Gastroesophageal sphincter (tissue), 4 donors: ENCODE measurements at places on chromosomes 1 and 21. TPM values are rescaled to one million over a fixed set of nuclear protein-coding genes. Genes with fewer than 3 reads are reported as not detected.

DNA sequence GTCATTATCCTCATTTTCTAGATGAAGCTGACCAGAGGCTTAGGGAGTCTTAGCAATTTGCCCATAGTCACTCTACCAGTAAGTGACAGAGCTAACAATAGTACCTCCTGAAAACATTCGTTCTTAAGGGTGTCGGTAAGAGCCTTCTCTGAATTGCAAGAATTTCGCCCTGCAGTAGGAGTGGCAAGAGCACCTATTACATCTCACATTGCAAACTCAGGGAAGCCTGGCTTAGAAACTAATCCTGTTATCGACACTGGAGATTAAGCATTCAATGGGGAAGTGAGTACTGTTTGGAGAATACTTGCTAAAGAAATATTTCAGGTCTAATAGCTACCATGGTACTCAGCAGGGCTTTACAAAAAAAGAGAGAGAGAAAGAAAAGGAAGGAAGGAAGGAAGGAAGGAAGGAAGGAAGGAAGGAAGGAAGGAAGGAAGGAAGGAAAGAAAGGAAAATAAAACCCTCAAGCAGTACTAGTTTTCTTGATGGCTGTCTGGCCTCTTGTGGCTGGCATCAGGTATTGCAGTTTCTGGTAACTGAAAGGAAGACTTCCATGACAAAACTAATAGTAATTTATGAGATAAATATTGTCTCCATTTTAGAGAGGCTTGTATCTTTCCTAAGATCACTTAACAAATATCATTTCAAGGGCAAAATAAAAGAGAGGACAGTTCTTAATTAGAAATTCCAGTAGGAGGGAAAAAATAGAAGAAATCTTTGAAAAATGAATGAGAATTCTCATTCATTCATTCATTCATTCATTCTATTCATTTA, 10.4 kb downstream of the C1orf226 start:
- ATAC-seq, result no peak

ADGRL4 gene
- 17.6 TPM for total RNA-seq

- ATAC-seq, result no peak
These were observed 141.3 kb upstream of the IGSF21 start for GRCh38 chr1:17966341-17966740.

GRCh38 chr1:96515430-96515829, 206.2 kb upstream of the PTBP2 start:
- ATAC-seq, result no peak

DNA sequence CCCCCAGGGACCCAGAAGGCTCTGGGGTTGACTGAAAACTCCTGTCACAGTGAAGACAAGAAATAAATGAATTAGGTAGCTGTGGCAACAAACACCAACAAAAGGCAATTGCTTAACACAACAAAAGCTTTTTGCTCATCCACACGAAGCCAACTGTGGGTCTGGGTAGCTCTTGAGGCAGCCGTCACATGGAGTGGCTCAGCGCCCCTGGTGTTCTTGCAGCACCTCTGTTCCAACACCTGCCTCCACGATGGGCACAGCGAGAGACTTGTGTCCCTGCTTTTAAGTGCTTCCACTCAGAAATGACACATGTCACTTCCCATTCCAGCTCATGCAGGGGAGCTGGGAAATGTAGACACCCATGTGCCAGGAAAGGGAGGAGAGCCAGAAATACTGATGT, 364.5 kb upstream of the DUSP10 start:
- ATAC-seq, result no peak

TTC34 gene
- total RNA-seq, result 0.27 TPM

- ATAC-seq, result no peak
These were observed 8.8 kb upstream of the CCDC27 start for GRCh38 chr1:3743421-3743820.

KCNJ15 gene
- 1.1 TPM for total RNA-seq

GRCh38 chr1:74357150-74357549, 122.0 kb downstream of the TNNI3K start:
- ATAC-seq, result no peak

- ATAC-seq, result no peak
These were observed 31.1 kb downstream of the YY1AP1 start for GRCh38 chr1:155657463-155657862.

- no peak for ATAC-seq
These were observed 34.4 kb downstream of the LGR6 start for GRCh38 chr1:202227997-202228401.

GRCh38 chr1:65590279-65590678, 169.8 kb downstream of the LEPR start:
- ATAC-seq, result no peak

DNA sequence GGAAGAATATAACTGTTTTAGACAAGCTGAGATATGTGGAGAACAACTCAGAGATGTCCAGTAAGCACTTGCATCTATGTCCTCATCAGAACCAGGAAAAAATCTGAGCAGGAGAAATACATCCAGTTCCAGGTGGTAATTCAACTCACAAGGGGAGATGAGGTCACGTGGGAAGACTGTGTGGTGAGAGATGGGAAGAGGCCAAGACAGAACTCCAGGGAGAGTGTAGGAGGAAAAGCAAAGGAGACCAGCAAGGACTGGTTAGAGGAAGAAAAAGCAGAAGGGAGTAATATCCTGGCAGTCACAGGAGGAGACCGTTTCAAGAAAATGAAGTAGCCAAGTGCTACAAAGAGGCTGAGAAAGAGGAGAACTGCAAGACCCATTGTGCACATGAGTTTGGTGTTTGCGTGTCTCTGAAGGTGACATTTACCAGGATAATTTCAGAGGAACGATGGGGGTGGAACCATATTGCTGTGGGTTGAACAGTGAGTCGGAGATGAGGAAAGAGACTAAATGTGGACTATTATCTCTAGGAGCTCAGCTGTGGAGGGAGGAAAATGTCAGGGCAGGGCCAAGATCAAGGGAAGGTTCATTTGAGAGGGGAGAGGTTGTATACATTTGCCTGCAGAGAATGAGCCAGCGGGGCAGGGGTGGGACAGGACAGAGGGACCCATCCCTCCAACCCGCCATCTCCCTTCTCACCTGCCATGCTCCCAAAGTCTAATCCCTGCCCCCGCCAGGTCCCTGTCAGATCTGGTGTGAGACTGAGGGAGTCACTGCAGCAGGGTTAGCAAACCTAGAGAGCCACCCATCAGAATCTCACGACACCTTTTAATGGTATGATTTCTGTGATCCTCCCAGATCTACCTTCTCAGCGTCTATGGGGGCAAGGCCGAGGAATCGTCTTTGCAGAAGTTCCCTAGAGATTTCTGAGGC, 24.9 kb downstream of the SUSD4 start:
- ATAC-seq, result no peak

DNM3 gene
- total RNA-seq, result 3.4 TPM

GRCh38 chr1:25809929-25810328, 9.8 kb upstream of the MTFR1L start:
- ATAC-seq, result no peak

PLEKHA6 gene
- total RNA-seq, result 17.8 TPM

FRRS1 gene
- total RNA-seq, result 5.3 TPM

GRCh38 chr1:32221980-32222755, at the start of the genes EIF3I and TMEM234:
EIF3I (plus strand) TSS chr1:32222407; CDS start chr1:32222442, 35 bp downstream.
TMEM234 (minus strand) TSS chr1:32222353; CDS start chr1:32222322, 31 bp downstream.
- ATAC-seq, result peak; percentile 97

DNA sequence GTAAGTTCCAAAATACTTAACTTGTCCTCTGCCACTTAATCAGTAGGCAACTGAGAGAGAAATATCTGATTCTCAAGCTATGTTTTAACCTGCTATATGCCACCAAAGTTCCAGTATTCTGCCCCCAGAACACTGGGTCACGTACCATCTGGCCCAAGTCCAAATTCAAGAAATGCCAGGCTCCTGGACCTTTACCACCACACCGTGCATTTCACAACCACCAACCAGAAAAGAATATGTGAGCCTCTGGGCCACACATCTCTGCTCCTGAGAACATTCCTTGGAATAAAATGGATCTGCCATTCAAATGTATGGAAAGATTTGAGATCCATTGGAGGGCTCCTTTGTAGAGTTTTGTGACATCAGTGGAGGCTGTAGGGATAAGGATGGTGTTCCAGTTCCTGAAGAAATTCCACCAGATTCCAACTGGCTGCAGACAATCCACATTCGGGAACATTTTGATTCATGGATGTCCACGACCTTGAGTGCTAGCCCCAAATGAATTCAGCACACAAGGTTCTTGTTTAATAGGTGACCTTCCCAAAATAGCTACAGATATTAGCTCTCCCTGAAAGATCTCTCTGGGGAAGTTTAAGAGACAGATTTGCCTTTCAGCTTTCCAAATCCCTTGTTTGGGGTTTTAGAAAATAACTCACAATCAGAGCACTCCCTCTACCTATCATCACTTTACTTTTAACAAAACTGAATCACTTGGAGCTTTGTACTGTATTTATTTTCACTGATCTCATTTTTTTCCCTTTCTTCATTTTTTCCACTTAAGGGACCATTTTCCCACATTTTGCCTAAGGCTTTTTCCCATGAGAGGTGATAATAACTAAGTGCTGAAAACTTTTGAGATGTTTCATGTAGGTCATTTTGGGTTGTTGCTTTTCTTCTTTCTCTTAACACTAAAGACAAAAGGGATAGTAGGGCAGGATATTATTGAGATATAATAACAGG, 128.4 kb upstream of the ZC3H11B start:
- ATAC-seq, result no peak

GRCh38 chr21:34284666-34285065, 79.1 kb upstream of the KCNE2 start:
- ATAC-seq, result no peak

GRCh38 chr1:104136621-104137020, 386.9 kb downstream of the AMY1C start:
- no peak for ATAC-seq
